ENCODE measurements at places on chromosomes 7 and 10. TPM values are rescaled to one million over a fixed set of nuclear protein-coding genes. Genes with fewer than 3 reads are reported as not detected.

- H3K4me3 ChIP-seq, result no peak overlapping the region
- no peaks in the 10 kb centered on the region for H3K27me3 ChIP-seq
- H3K4me1 ChIP-seq, result peaks cover 15% of the 10 kb centered on the region
These were observed 64.3 kb downstream of the PUS7 start for GRCh38 chr7:105457619-105458225.

- peaks cover 37% of the 10 kb centered on the region for H3K4me1 ChIP-seq
- H3K27ac ChIP-seq, result no peak overlapping the region
- DNase-seq, result no peak
- H3K4me3 ChIP-seq, result no peak overlapping the region
- no peaks in the 10 kb centered on the region for H3K27me3 ChIP-seq
These were observed 2.6 kb downstream of the IMPDH1 start for GRCh38 chr7:128407233-128407589.

GRCh38 chr7:34838329-34838728 lies 180.3 kb downstream of the NPSR1 start:
- DNase-seq, result no peak
- no peaks in the 10 kb centered on the region for H3K36me3 ChIP-seq
- peaks cover 26% of the 10 kb centered on the region for H3K4me1 ChIP-seq
- H3K4me3 ChIP-seq, result no peak overlapping the region

GRCh38 chr7:75967055-75967454 lies 27.3 kb downstream of the TMEM120A start:
- H3K4me3 ChIP-seq, result no peak overlapping the region
- no peak for DNase-seq
- H3K4me1 ChIP-seq, result no peaks in the 10 kb centered on the region
- no peak overlapping the region for H3K27ac ChIP-seq

MSS51 gene
- total RNA-seq, result 3.3 TPM

SPDYE9 gene
- total RNA-seq, result not detected

AP1S1 gene
- total RNA-seq, result 227 TPM

SPDYE6 gene
- total RNA-seq, result not detected

DNA sequence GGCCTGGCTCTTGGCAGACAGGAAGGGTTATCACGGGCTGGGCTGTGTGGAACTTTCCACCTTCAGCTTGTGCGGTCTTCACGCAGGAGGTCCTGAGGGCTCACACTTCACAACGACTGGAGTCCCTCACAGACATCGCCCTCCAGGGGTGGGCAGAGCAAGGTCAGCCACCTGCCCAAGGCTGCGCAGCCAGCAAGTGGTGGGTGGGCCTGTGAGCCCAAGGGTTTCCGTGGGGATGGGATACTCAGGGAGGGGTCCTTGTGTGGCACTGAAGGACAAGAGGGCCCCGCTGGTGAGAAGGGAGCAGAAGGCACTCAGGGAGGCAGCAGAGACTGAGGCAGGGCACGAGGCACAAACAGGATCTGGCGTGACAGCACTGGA lies 22.0 kb downstream of the PDIA4 start:
- H3K36me3 ChIP-seq, result peaks cover 68% of the 10 kb centered on the region
- no peak overlapping the region for H3K4me3 ChIP-seq
- H3K4me1 ChIP-seq, result no peaks in the 10 kb centered on the region
- no peak overlapping the region for H3K27ac ChIP-seq

DNA sequence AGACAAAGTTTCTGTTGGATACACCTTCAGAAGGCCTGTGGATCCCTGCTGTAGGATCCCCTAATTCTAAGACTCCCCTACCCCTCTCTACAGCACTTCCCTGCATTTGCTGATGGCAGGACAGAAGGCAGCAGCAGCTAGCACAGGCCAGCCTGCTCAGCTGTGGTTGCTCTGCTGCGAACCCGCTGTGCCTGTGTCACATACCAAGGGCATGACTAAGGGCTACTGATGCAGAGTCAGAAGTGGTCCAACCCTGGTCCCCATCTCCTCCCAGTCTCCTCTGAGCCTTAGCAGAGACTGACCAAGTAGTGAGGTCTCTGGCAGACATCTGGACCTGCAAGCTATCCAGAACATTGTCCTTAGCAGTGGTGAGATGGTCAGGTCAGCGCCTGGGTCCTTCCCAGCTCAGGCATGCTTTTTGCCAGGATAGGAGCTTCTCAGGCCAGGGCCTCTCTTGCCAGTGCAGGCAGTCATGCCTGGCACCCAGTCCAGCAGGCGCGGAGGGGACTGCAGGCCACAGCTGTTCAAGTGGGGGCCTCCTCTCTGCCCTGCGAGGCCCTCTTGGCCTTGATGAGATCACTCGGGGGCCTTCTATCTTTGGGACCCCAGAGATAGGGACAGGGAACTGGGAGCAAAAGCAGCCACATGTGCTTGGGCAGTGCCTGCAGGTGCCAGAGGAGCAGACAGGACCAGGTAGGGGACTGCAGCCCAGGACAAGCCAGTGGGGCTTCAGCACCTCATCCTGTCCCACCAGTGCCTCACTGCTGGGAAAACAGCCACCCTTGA lies 146.4 kb downstream of the ZNF248 start:
- DNase-seq, result no peak
- H3K4me1 ChIP-seq, result no peaks in the 10 kb centered on the region
- no peak overlapping the region for H3K27ac ChIP-seq
- H3K4me3 ChIP-seq, result no peak overlapping the region
- no peaks in the 10 kb centered on the region for H3K36me3 ChIP-seq

Measured in PC-9 (cell line).